Smooth muscle cell of bladder (primary cell): ENCODE measurements at places on chromosomes 7 and 10. TPM values are rescaled to one million over a fixed set of nuclear protein-coding genes. Genes with fewer than 3 reads are reported as not detected.

PLAU gene
- 36.7 and 143 TPM in 2 replicates for total RNA-seq

ASB15 gene
- total RNA-seq, result not detected in 2 replicates

DNA2 gene
- 3.4 and 4.3 TPM in 2 replicates for total RNA-seq

KCP gene
- 0.14 and 0.46 TPM in 2 replicates for total RNA-seq
